ENCODE measurements at places on chromosomes 2 and 18.
A peak's percentile ranks its signal among the peaks of the same experiment; 100 is the strongest.

DNA sequence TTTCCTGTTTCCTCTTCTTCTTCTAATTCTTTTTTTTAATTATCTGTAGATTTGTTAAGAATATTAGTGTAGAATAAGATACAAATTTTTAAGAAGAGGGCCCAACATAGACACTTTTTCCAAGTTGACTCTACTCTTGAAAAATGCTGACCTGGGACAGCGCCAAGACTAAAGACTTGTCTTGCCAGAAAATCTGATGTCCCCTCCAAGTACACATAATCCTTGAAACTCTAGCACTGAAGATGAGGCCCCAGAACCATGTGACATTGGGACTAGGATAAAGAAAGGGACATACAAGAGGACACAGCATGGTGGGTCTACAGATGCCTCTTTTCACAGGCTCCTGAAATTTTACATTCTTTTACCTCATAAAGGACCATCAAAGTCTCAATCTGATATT lies 271.6 kb upstream of the SESTD1 start:
- DNase-seq, result no peak

DNA sequence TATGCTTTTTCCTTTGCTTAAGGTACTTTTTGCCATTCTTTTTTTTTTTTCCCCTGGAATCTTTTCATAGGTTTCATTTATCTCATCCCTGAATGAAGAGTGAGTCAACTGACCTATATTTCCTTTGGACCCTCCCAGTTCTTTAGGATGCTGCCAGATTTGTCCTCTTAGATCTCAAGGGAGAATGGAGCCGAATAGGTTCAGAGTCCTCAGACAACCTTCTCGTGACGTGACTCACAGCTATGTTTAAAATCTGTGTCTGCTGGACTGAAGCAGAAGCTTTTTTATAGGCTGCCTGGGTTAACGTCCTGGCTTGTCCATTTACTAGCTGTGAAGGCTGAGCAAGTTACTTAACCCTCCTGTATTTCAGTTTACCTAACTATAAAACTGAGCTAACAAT lies 358.6 kb downstream of the DLGAP1 start:
- no peak for DNase-seq

DNA sequence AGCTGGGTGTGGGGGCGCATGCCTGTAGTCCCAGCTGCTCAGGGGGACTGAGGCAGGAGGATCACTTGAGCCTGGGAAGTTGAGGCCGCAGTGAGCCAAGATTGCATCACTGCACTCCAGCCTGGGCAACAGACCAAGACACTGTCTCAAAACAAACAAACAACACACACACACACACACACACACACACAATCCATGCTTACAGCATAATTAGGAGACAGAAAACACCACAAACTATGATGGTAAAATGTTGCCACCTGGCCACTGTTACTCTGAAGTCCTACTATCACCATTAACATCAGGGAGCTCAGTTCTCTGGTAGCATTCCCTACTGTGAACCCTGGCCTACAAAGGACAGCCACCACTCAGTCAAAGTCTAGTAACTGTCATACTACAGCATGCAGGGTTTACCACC lies 18.3 kb downstream of the DNPEP start:
- DNase-seq, result no peak

DNA sequence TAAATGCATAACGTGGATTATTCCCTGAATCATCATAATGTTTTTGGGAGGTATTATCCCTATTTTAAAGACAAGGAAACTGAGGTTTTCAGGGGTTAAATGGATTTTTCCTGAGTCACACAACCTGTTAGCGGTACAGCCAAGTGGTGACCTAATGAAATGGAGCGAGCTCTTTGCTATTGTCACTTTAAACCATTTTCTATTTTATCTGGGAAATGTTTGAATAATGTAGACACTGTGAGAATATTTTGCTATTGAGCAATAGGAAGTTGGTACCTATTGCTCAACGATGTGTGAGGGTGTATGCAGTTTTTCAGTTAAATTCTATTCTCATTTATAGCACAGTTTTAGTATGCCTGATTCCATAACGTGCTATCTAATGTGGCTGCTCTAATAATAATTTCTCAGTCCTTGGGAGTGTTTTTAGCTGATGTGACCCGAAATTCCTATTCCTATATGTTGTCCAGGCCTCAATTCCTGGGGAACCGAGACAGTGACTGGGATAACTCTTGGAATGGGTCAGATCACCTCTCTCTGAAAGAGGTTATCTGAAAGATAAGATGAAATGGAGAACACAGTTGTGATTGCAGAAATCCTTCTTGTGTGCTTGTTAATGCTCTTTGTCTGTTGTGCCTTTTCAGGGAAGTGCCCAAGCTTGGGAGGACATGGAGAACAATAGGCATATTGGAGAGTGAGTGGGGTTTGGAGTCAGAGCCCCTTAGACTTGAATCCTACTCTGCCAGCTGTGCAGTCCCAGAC lies 38.4 kb downstream of the ABCB11 start:
- DNase-seq, result no peak

DNA sequence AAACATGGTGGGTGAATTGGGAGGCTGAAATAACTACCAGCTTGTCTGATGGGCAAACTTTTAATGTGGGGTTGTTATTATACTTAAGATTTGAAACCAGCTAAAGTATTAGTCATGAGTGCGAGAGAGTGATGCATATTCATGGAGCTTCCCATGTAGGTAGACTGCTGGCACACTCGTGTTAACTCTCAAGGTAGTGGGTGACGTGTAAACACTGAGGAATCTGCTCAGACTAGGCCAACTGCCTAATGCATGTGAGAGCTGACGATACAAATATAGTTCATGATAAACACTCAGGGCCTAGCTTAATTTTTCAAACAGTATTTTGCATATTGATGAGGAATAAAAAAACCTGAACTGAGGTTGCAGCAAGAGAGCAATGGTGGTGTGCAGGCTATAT lies 1165.7 kb upstream of the PIK3C3 start:
- no peak for DNase-seq

GRCh38 chr2:31271851-31272267 lies 37.9 kb downstream of the EHD3 start:
- no peak for DNase-seq

DNA sequence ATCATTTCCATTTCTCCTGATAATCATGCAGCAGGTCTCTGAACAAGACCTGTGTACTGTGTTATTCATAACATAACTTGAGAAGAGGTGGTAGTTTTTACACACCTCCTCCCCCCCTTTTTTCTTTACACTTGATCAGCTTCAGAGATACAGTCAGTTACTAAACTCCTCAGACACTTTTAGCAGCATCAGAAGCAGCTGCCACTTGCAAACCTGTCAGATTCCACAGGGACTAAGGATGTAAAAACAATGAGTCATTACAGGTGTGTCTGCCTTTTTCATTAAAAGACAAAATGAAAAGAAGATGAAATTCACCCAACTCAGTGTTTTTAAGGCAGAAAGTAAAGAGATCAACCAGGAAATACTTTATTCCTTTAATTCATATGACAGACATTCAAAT lies 254.0 kb downstream of the NRXN1 start:
- DNase-seq, result no peak

- peak; percentile 92 for DNase-seq
These were observed 371.6 kb downstream of the HRH4 start for GRCh38 chr18:24831871-24832665.

GRCh38 chr2:168541858-168542257 lies 85.8 kb downstream of the CERS6 start:
- no peak for DNase-seq

- DNase-seq, result no peak
These were observed 15.7 kb downstream of the SPC25 start for GRCh38 chr2:168874368-168875054.

GRCh38 chr2:21317131-21317530 lies 193.4 kb downstream of the TDRD15 start:
- peak; percentile 23 for DNase-seq

- DNase-seq, result no peak
These were observed 13.4 kb upstream of the ARHGEF4 start for GRCh38 chr2:130823171-130823885.

GRCh38 chr2:233241803-233242202 lies 9.7 kb upstream of the ATG16L1 start:
- DNase-seq, result no peak

GRCh38 chr2:122210898-122211856 lies 455.7 kb downstream of the TSN start:
- DNase-seq, result no peak

DNA sequence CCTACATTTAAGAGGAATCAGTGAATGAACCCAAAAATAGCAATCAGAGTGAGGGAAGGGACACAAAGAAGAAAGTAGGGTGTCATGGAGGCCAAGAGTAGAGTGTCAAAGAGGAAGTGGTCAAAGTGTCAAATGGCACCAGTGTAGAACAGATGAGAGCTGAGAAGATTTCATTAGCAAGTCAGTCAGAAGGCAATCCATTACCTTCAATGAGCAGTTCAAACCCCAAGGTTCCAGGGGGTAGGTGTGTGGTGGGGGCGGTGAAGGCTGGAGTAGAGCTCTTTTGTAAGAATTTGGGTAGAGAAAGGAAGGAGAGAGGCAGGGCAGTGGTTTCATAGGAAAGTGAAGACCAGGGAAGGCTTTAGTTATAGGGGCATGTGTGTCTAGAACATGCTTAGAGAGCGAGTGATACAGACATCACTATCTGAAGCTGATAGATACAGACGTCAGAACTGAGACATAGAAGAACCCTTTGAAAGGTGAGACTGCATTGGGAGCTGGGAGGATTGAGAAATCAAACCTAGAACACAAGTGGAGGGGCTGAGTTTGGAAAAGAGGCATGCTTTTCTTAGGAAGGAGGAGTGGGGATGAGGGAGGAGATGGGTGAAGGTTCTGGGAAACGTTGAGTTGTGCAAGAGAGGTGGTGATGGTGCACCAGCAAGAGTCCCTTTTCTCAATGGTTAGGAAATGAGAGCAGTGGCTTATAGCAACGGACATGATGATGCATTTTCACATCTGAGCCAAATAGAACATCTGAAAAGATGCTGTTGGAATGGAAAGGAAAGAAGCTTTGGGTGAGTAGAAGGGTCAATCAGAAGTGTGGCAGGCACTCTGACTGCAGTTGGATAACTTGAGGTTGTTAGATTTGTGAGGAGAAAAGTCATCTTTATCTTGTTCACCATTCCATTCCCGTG lies 48.9 kb upstream of the IL1RL1 start:
- DNase-seq, result no peak

GRCh38 chr2:191539068-191539467 lies 138.9 kb upstream of the NABP1 start:
- DNase-seq, result peak; percentile 7

DNA sequence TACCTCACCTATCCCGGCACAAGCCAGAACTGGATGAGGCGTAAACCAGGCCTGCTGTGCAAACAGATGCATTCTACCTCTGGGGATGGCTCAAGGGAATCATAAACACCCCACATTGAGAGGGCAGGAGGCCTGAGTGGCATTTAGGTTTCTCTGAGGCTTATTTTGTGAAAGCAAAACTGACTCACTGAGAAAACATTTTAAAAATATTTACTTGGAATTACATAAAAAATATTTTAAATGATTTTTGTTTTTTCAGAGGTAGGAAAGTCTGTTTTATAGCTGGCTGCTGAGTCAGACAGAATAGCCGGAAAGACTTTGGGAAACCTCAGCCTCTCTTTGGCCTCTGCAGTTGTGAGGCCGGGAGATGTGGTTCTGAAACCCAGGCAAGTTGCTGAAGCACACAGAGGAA lies 244.1 kb downstream of the NCKAP5 start:
- no peak for DNase-seq

DNA sequence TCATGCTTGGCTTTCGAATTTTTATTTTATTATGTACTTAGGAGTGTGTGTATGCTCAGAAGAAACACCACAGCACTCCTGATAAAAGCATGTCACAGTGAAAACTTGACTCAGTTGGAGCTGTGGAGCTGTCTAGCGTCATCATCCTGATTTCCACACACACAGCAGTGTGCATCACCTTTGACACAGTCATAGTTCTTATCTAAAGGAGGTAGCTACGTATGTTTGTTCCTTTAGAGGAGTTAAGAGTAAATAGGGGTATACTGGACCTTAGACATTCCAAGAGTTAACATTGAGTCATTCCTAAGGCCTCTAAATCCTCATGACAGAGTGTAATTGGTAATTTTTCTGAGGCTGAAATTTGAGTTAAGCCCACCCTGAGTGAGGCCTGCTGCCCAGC lies 96.9 kb downstream of the PHLPP1 start:
- no peak for DNase-seq

DNA sequence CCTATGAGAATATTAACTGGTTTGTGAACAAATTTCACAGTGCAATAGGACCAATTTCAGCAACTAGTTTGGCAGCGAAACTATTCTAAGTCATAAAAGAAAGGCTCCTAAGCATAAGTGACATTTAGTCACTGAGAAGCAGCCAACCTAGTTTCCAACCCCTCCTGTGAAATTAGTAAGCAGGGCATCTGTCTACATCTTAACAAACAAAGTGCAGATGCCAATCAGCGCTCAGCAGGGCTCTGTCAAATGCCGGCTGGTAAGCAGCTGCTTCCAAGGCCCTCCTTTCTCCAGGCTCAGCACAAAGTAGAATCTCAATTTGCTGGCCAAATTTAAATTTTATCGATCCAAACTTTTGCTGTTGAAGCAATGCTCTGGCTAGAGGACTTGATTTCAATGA lies 124.7 kb downstream of the ICOS start:
- DNase-seq, result no peak

- DNase-seq, result peak; percentile 65
These were observed 6.3 kb downstream of the C2orf81 start for GRCh38 chr2:74414881-74415761.

GRCh38 chr2:218219934-218220333 lies 2.9 kb downstream of the ARPC2 start:
- DNase-seq, result no peak

DNA sequence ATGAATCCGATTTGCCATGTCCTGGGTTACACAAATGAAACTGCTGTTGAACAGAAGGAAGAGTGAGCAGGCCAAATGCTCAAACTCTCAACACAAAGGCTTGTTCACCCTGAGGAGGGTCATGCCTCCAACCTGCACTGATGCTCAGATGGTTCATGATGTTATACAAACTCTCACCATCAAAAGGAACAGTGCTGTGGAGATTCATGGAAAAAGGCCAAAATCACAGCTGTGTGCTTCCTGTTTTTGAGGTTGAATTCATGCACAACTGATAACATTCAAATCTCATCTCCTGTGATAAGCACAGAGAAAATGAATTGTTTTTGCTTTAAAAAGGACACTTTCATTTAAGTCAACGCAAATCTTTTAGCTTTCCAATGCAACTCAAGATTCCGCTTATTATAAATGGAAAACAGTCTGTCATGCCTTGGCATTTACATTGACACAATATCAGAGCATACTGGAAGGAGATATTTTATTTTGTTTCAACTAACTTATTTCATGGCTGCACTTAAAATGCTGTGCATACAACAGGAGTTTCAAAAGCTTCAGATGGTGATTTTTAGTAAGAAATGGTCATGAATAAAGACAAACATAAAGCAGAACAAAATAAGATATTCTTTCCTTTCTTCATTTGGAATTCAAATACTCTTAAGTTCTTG lies 22.2 kb upstream of the TTN start:
- no peak for DNase-seq

- no peak for DNase-seq
These were observed 60.4 kb downstream of the ANO7 start for GRCh38 chr2:241248897-241249296.

All from cerebellar cortex (tissue), 1 donor.